T-helper 17 cell (primary cell): ENCODE measurements at places on chromosomes 2 and 18.
A peak's percentile ranks its signal among the peaks of the same experiment; 100 is the strongest.

DNA sequence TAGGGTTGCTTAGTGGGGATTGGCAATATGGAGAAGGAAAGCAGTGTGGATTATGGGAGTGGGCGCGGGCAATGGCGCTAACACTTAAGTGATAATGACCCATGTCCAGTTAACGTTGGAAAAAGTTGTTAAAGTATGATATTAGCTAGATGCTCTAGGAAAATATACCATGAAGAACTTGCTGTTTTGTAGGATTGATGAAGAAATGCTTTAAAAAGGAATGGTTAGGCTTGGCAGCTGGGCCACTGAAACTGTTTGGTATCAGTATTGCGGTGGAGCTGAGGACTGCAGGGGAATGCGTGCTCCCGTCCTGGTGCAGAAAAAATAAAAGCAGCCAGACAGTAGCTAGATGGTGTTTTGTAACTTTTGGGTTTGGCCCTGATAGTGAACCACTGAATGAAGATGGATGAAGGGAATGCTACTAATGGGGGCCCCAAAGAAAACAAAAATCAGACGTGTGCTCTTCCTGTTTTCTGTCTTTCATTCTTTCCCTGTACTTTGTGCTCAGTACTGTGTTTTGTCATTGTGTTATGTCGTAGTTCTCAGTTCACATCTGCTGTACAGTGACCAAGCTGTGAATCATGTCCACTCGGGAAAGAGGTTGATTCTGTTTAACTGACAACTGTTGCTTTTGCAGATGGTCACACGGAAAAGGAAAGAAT lies 999 bp downstream of the INSIG2 start:
- peaks cover 2% of the 10 kb centered on the region for H3K36me3 ChIP-seq
- peak overlapping the region; percentile 97 for H3K4me3 ChIP-seq
- H3K4me1 ChIP-seq = peaks cover 44% of the 10 kb centered on the region
- H3K27ac ChIP-seq = peak overlapping the region; percentile 95

DNA sequence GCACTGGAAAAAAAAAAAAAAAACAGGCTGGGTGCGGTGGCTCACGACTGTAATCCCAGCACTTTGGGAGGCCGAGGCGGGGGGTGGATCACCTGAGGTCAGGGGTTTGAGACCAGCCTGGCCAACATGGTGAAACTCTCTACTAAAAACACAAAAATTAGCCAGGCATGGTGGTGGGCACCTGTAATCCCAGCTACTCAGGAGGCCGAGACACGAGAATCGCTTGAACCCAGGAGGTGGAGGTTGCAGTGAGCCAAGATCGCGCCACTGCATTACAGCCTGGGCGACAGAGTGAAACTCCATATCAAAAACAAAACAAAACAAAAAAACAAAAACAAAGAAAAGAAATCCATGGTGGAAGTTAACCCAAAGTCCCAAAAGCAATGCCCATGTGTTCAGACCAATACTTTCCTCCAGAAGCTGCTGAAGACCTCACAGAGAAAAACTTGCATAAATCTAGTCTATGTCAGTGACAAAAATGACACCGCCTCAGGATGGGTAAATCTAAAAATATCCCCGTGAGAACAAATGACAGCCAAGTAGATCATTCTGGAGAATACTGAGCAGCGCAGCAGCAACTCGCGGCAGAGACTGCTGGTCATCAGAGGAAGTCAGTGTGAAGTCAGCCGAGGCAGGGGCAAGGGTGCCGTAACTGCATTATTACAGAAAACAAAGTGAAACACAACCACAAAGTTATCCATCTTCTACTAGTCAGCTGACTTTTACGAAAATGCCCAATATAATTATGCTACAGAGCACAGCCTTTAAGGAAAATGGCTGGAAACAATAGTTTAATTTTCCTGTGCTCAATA lies 41.0 kb downstream of the LPIN2 start:
- H3K27me3 ChIP-seq = no peaks in the 10 kb centered on the region
- H3K4me3 ChIP-seq = peak overlapping the region; percentile 91
- peaks cover 74% of the 10 kb centered on the region for H3K4me1 ChIP-seq
- peaks cover 7% of the 10 kb centered on the region for H3K36me3 ChIP-seq

- H3K4me1 ChIP-seq = peaks cover 51% of the 10 kb centered on the region
- peak overlapping the region; percentile 100 for H3K4me3 ChIP-seq
- DNase-seq = no peak
Observed at GRCh38 chr2:120251880-120252224, 800 bp upstream of the RALB start.

DNA sequence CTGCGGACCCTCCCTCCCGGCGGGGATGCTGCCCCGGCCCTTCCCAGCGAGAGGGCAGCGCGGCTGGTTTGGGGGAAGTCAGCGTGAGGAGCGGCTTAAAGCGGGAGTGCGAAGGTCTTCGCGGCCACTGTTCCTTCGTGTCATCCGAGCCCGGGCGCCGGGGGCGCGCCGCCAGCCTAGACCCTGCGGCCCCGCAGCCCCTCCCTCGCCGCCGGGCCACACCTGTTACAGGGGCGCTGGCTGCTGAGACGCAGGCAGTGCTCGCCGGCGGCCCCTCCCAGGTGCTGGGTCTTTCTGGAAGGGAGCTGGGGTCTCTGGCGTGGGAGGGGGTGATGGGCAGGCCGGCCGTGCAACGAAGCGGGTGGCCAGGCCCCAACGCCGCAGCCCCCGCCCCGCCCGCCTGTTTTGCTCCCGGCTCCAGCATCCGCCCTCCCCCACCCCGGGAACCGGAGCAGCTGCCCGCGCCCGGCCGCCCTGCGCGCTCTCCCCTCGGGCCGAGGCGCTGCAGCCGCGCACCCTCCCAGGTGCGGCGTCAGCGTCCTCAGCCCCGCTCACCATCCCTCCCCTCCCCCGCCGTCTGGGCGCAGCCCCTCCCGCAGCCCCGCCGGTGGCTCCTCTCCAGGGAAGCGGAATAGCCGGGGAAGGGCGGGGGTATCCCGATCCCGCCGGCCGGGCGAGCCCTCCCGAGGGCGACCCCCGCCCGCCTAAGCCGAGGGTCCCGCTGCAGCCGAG lies 727 bp downstream of the KIF1A start:
- H3K4me3 ChIP-seq = peak overlapping the region; percentile 50
- no peak overlapping the region for H3K27ac ChIP-seq
- H3K36me3 ChIP-seq = peaks cover 4% of the 10 kb centered on the region
- DNase-seq = no peak
- peaks cover 9% of the 10 kb centered on the region for H3K4me1 ChIP-seq

DNA sequence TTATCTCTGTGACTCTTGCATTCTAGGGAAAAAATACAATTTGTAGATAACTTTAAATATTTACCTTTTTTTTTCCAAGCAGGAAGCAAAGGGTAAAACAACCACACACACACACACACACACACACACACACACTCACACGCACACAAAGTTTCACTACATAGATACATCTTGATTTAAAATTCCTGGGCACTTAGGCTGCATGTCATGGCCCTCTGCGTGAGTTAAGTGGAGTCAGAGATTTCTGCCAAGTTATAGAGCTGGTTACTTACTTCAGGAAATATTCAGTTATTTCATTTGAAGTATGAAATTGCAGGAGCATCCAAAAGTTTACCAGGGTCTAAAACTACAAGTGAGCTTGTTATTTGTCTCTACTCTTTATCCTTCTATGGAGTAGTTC lies 612.0 kb downstream of the IRS1 start:
- H3K27me3 ChIP-seq = peaks cover 16% of the 10 kb centered on the region
- no peaks in the 10 kb centered on the region for H3K4me1 ChIP-seq
- no peak overlapping the region for H3K27ac ChIP-seq

DNA sequence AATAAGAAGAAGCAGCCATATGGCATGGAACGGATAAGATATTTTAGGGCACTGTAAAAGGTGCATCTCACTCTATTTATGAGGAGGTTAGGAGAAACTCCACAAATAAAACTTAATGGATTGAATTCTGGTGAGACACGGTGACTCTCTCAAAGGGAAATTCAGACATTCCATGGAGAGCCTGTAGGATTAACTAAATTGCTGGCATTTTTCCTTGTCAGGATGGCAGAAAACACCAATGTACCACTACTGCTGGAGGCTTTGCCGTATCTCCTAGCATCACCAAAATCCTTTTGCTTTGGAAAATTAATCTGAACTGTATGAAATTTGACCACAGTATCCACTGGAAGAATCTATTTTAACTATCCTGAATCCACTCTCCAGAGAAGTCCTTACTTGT lies 79.3 kb downstream of the RBM43 start:
- no peak overlapping the region for H3K4me3 ChIP-seq
- peaks cover 38% of the 10 kb centered on the region for H3K27me3 ChIP-seq
- no peaks in the 10 kb centered on the region for H3K36me3 ChIP-seq

GRCh38 chr2:49288113-49288705 lies 133.9 kb upstream of the FSHR start:
- H3K27me3 ChIP-seq = no peaks in the 10 kb centered on the region
- DNase-seq = no peak
- H3K4me1 ChIP-seq = no peaks in the 10 kb centered on the region
- H3K27ac ChIP-seq = no peak overlapping the region

DNA sequence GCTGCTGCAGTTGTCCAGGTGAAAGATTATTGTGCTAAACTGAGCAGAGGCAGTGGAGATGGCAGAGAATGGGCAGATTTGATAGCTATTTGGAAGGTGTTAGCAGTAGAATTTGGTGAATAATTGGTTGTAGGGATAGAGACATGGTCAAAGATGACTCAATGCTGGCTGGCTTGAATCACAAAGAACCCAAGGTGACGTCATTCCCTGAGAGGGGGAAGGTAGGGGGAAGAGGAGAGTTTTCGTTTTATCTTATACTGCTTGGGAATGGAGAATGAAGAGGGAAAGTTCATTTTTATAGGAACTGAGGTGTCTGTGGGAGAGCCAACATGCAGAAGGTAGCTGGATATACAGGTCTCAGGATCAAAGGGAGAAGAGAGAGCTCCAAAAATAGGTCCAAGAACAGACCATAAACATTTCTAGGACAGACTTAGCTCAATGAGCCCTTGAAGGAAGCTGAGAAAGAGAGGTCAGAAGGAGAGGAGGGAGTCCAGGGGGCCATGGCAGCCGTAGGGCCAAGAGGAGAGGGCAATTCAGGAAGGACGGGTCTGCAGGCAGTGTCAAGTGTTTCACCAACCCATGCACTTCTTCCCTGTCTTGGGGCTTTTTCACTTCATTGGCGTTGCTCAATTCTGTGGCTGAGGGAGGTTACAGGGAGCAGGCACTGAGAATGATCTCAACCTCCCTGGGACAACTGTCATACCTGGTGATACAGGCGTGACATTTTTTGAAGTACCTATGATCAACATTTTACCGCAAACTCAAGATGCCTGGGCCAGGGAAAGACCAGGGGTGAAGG lies 281.3 kb downstream of the TDRD15 start:
- H3K4me1 ChIP-seq = no peaks in the 10 kb centered on the region
- H3K4me3 ChIP-seq = no peak overlapping the region
- H3K27ac ChIP-seq = no peak overlapping the region
- DNase-seq = no peak
- H3K27me3 ChIP-seq = no peaks in the 10 kb centered on the region

- DNase-seq = no peak
- H3K36me3 ChIP-seq = no peaks in the 10 kb centered on the region
- H3K27ac ChIP-seq = peak overlapping the region; percentile 67
- peak overlapping the region; percentile 58 for H3K4me3 ChIP-seq
- no peaks in the 10 kb centered on the region for H3K27me3 ChIP-seq
- peaks cover 9% of the 10 kb centered on the region for H3K4me1 ChIP-seq
Observed at GRCh38 chr2:241673797-241674725, 12.6 kb downstream of the DTYMK start.

- DNase-seq = no peak
- peaks cover 18% of the 10 kb centered on the region for H3K27me3 ChIP-seq
- H3K36me3 ChIP-seq = no peaks in the 10 kb centered on the region
- peaks cover 7% of the 10 kb centered on the region for H3K4me1 ChIP-seq
- no peak overlapping the region for H3K4me3 ChIP-seq
Observed at GRCh38 chr2:24482251-24482971, 8.6 kb upstream of the NCOA1 start.

- H3K27me3 ChIP-seq = peaks cover 7% of the 10 kb centered on the region
- no peak overlapping the region for H3K27ac ChIP-seq
- no peak for DNase-seq
- H3K4me1 ChIP-seq = no peaks in the 10 kb centered on the region
Observed at GRCh38 chr18:73992242-73993022, 155.2 kb downstream of the FBXO15 start.
